ENCODE measurements at places on chromosomes 5 and 9.

DNA sequence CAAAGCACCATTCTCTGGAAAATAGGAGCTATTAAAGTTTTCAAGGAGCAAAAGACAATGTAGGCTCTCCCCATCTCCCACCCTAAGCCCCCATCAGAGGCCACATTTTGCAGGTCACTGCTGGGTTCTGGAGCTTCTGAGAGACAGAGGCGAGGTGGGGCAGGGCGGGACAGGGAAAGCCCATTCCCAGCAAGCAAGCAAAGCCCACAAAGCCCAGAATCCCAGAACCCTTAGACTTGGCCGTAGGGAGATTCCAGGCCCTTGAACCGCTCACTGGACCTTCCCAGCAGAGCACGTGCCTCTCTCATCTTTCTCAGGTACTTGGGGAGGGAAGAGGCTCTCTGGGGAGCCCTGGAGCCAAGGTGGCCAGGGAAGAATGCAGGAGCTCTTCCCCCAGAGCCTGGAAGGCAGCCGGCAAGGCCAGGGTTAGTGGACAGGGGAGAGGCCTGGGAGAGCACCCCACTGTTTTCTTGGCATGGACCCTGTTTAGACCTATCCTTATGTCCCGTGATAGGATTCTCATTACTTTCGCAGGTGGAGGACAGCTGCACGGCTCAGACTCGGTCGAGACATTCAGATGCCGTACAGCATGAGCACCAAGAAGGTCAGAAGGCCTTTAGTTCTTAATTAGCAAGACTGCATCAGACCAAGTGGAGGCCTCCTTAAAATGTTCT, 52.4 kb downstream of the ZNF354C start:
- DNase-seq, result no peak

DNA sequence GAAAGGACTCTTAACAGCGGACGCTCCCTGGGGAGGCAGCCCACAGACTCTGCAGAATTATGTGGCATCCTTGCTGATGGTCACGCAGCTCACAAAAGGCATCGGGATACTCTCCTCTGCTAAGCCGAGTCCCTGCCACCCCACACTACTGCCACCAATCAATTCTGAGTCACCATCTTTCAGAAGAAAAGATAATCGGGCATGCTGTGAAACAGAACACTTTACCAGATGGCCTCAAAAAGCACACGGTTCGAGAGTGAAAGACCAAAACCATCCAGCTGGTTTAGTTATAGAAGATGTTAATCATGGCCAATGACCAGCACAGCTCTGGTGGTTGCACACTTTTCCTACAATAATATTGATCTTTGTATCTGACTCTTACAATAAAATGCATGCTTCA, 136.3 kb downstream of the MYO10 start:
- DNase-seq, result no peak

DNA sequence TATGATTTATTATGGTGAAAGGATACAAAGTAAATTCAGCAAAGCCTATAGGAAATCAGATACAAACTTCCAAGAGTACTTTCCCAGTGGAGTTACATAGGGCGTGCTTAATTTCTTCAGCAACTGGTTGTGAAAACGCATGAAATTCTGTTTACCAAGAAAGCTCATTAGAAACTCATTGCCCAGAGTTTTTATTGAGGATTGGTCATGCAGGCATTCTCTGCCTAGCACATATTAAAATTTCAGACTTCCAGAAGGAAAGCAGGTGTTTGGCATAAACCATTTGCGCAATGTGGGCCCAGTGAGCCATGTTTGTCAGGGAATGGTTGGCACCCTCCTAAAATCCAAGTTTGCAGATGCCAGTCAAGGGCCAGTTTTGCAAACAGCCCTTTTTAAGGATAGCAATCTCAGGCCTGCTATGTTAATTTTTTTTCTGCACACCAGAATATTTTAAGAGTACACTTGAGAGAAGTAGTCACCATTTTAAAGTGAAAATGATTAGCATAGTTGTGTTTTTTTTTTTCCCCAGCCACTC, 311.1 kb upstream of the CHD1 start:
- DNase-seq, result no peak

DNA sequence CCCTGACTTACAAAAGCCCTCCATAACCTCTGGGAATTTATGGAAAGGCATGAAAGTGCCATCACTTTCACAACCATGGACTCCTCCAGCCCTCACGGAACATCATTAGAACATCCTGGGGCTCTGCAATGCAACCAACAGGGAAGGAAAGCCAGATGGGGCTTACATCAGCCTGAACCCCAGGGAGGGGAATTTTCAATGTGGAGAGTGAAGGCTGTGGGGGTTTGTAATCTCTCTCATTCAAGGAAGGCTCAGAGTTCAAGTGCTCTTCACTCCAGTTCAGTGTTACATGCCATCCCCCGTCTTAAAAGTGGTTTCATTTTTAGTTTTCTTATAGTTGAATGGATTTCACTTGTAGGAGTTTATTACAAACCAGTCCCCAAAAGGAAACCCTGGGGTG, 5.7 kb downstream of the SPRY4 start:
- no peak for DNase-seq

DNA sequence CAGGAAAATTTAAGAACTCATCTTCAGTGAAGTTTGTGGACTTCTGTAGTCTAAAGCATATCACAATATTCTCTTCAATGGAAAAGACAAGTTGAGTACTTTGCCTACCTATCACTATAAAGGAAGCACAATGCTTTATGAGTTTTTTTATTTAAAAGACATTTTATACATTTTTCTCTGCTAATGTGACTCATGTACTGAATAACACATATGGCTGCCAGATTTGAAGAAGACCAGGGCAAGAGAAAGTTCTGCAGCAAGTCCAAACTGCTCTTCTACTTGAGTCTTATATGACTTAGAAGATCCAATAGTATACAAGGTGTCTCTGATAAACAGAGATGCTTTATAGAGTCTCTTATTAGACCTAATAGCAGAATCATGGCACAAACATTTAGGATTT, 978.4 kb downstream of the TLE4 start:
- DNase-seq, result no peak

DNA sequence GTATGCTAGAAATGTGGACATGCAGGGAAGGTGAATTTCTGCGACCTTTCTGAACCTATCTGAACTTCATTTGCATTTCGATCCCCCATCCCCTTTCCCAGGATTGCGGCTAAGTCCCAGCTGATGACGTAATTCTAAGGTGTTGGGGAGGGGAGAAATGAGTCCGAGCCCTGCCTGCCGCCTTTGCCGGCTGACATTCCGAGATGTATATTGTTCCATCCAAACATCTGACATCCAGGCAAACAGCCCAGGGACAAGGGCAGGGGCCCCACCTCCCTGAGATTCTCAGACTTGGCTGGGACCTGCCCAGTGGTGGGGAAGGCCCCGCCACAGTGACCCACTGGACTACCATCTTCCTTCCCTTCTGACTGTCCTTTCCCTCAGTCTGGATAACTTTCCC, 494.6 kb downstream of the ENC1 start:
- no peak for DNase-seq

DNA sequence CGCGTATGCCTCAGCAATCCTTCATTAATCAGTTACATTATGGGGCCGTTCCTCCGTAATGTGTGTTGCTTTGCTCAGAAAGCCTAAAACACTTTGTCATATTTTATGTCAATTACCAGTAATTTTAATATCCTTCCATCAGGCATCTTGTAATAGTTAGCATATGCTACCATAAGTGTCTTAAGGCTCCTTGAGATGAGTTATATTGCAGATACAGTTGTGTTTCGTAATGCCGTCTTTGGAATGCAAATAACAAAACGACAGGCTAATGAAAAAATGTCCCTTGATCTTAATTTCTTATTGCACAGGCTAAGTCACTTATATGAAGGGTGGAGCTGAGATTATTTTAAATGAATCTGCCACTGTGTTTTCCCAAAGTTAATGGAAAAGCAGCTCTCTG, 50.5 kb downstream of the TBCA start:
- DNase-seq, result no peak

- no peak for DNase-seq
These were observed 88.9 kb downstream of the S1PR3 start for GRCh38 chr9:89080193-89080592.

GRCh38 chr9:137372693-137373610, 50.0 kb downstream of the EXD3 start:
- no peak for DNase-seq

DNA sequence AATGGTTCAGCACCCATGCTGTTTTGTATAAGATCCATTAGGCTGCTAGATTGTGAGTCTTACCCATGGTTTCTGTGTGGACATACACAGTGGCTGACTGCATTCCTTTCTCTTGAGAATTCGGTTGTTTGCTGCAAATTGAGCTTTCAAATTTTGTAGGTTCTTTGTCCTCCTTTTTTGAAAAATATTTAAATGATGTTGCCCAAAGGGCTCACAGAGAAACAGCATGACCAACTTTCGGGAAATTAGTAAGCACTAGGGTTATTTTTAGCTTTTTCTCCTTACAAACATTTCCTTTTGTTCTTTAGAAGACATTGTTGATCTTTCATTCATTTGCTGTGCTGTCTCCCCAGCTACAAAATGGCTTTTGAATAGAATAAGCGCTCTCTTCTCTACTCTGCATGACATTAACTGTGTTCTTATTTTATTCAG, 79.4 kb downstream of the NLN start:
- DNase-seq, result no peak
